Right lobe of liver (tissue), 6 donors: ENCODE measurements at places on chromosomes 3 and 15. TPM values are rescaled to one million over a fixed set of nuclear protein-coding genes. Genes with fewer than 3 reads are reported as not detected.

The PRRT3 gene
- 0.27 TPM for total RNA-seq

The SOX14 gene
- total RNA-seq: not detected

The TTLL13 gene
- not detected for total RNA-seq

The GOLGA8H gene
- total RNA-seq: not detected

The RETNLB gene
- total RNA-seq: not detected

The CCDC33 gene
- total RNA-seq: not detected

The CFAP20DC gene
- total RNA-seq: 1.7 TPM
